ENCODE measurements at places on chromosomes 1 and 21. TPM values are rescaled to one million over a fixed set of nuclear protein-coding genes. Genes with fewer than 3 reads are reported as not detected.

GRCh38 chr1:58585581-58586151, 8.6 kb upstream of the TACSTD2 start:
- no peak for DNase-seq

DNA sequence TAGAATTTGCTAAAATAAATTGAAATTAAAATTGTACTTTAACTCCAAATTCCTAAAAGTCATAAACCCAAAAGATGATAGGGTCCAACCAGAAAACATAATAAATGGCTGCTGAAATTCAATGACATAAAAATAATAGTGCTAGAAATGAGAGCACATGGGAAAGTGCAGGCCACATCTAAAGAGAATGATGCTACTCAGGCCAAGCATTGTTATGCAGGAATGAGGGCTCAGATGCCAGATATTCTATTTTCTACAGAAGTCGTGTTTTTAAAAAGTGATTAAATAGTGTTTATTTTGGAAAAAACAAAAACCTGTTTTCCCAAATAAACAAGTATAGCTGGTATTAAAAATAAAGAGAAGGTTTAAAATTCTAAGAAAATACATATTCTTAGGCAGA, 234.4 kb downstream of the KCNT2 start:
- no peak for DNase-seq

DNA sequence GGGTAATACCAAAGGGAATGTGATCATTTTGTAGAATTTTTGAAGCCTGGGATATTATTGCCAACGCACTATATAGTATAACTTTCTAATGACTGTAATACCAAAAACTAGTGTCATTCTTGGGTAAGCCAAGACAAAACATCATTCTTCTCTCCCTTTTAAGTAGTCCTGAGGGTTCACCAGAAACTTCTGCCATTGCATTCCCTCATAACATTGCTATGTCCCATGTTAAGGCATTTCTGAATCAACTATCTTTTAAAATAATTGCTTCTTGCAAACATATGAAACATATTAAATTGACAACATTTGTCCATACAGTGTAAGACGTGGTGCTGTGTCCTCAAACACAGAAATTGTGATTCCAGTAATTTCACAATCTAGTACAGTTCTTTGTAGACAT, 29.9 kb upstream of the C1orf21 start:
- DNase-seq, result no peak

- no peak for DNase-seq
Observed at GRCh38 chr1:155300553-155301329, 497 bp downstream of the PKLR start.

- no peak for DNase-seq
Observed at GRCh38 chr1:12009318-12009947, 9.9 kb upstream of the MIIP start.

DNA sequence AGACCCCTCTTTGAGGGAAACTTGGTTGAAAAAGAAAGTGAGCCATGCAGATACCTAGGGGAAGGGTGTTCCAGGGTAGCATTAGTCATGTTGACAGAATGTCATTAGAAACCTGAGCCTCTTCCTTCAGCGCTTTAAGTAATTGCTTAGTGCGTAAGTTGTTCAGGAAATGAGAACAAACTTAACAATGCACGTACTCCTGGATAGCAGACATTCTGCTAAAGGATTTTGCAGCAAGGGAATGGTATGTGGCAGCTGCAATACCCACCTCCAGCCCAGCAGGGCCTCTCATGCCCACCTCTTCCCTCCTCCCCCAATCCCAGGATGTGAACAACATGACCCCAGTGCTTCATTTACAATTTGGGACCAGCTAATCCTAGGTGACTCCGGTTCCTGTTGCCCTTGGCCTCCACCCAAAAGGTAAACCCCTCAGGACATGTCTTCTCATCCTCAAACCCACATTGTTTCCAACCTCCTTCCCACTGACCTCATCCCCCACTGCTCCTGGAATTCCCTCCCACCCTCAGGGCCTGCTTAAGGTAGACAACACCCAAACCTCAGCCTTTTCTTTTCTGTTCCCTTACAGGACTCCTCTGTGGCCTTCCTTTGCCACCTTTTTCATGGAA, 98.0 kb upstream of the BCAR3 start:
- DNase-seq, result no peak

DNA sequence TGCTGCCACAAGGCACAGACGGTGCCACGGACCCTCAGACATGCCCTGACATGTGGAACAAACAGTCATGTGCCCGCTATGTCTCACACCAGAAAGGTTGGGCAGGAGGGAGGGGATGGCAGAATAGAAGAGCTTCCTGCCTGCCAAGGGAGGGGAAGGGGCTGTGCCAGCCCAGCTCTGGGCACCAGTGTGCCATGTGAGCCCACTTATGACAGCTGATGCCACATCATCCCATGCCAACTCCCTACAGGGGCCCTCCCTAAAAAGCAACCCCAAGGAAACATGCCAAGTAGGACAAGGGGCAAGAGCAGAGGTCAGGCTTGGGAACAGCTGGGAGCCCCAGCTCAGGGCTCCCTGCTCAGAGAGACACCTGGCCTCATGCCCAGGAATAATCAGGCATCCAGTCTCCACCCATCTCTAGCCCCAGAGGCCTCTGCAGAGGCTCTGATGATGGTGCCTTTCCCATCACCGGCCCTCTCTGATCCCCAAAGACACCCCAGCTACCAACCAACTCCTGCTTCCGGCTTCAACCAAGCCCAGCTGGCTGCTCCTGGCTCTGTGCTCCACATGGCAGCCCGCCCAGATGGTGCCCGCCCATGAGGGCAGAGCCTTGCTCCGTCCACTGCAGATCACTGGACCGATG, 10.3 kb downstream of the ADGRB2 start:
- no peak for DNase-seq

- DNase-seq, result no peak
Observed at GRCh38 chr1:211648980-211649934, 26.2 kb downstream of the NEK2 start.

DNA sequence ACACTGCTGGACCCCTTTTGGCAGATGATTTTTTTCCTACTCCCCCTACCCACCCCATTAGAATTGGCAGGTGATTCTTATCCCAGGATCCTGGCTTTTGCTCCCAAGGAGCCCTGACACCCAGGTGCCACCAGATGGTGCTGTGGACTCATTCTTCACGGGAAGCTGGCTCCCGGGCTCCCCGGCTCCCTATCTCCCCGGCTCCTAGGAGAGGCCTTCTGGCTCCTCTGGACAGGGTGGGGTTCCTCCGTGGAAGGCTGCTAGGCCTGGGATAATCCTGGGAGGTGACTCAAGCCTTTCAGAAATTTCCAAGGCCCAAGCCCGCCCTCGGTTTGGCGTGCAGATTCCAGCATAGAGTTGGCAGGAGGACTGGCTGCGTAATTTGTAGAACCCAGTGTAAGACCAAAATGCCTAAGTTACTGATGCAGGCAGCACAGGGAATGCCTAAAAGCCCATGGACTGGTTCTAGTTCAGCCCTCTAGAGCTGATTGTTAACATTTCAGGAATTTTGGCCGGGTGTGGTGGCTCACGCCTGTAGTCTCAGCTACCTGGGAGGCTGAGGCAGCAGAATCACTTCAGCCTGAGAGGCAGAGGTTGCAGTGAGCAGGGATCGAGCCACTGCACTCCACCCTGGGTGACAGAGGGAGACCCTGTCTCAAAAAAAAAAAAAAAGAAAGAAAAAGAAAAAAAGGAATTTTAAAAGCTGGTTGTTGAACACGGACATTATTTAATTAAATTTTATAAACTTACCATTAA, 6.8 kb upstream of the BSDC1 start:
- peak; percentile 94 for DNase-seq

- DNase-seq, result no peak
Observed at GRCh38 chr1:194341587-194341986, 1155.2 kb upstream of the B3GALT2 start.

GRCh38 chr1:171742577-171742922, 685 bp upstream of the VAMP4 start:
- no peak for DNase-seq

DNA sequence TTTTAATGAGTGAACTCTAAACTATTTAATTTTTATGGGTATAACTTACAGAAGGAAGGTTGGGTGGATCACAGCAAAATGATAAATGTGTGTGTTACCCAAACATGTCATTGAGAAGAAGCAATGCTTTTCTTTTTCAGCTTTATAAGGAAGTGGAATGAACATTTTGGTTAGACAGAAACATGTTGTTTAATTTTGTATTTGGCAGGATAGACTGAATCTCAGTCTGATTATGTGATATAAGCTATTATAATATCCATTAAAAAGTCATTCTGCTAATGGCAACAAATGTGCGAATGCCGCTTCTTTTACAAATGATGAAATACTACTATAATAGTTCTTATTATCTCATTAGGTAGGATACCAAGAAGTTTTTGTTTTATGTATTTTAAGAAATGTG, 281.9 kb upstream of the ZRANB2 start:
- DNase-seq, result no peak

Gene CNIH4
- total RNA-seq, result 49.4 TPM

Gene HIVEP3
- total RNA-seq, result 19.9 TPM

Gene ATP1A2
- 31.2 TPM for total RNA-seq

Gene CELA3A
- 4.1 TPM for total RNA-seq
